ENCODE measurements at places on chromosomes 13 and 19. TPM values are rescaled to one million over a fixed set of nuclear protein-coding genes. Genes with fewer than 3 reads are reported as not detected.
A peak's percentile ranks its signal among the peaks of the same experiment; 100 is the strongest.

RXFP2 gene
- total RNA-seq: not detected

CEACAM16 gene
- not detected for total RNA-seq

ZNF526 gene
- total RNA-seq: 6.5 TPM

NLRP7 gene
- total RNA-seq: not detected

ADAMTSL5 gene
- total RNA-seq: 0.13 TPM

MVB12A gene
- total RNA-seq: 88.6 TPM

KLK3 gene
- not detected for total RNA-seq

CEACAM1 gene
- total RNA-seq: 0.03 TPM

KIR3DL1 gene
- not detected for total RNA-seq

LYL1 gene
- total RNA-seq: 0.88 TPM

DNA sequence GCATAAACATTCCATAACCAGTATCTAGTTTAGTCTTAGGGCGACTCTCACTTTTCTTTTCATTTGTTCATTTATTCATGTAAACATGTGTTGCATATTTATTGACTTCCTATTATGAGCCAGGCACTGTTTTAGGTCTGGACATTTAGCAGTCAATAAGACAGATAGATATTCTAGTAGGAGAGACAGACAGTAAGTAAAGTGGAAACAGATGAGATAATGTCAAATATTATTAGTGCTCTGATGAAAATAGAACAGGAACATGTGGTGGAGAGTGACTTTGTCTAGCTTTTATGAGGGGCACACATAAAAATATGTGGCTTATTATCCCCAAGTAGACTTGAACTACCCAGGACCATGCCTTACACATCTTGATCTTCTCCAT lies 193.0 kb downstream of the NDFIP2 start:
- no peak for DNase-seq

DNA sequence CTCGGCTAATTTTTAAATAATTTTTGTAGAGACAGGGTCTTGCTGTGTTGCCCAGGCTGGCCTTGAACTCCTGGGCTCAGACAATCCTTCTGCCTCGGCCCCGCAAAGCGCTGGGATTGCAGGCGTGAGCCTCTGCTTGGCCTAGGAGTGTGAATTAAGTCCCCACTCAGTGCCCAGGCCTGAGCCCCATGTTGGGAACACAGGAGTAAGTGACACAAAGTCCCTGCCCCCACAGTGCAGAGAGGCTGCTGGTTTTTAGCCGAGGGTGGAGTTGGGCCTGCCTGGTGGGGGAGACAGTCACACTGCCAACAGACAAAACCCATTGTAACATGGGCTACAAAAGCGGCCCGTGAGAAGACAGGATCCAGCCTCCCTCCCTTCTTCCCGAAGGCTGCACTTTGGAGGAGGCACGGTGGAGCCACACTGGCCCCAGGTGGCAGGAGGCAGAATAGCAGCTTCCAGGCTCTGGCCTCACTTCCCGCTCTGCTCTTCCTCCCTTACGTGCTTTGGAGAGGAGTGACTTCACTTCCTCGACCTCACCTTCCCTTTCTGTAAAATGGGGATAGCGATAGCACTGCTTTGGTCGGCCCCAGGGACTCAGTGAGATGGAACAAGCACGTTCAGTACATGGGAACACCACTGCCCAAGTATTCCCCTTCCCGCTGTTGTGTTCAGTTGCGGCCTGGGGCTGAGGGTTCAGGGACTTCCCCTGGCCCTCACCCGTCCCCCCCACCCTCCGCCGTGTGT lies 15.2 kb upstream of the EHD2 start:
- peak; percentile 94 for DNase-seq

DNA sequence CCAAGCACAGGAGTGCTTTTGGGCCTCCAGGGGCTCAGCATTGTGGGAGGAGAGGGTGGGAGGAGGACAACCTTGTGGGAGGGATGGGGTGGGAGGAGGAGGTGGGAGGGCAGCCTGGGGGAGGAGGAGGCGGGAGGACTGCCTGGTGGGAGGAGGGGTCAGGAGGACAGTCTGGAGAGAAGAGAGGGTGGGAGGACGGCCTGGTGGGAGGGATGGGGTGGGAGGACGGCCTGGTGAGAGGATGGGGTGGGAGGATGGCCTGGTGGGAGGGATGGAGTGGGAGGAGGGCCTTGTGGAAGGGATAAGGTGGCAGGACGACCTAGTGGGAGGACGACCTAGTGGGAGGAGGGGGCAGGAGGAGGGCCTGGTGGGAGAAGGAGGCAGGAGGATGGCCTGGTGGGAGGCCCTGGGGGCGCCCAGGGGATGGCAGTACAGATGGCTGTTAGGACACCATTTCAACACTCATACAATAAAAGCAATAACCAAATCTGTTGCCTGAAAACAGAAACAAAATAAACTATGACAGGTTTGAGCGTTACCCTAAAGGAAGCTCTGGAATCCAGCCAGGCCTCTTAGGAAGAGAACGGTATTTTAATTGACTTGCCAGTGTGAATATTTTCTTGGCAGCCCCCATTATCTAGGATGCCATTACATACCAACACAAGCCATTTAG lies 63.7 kb downstream of the CRYL1 start:
- no peak for DNase-seq

DNA sequence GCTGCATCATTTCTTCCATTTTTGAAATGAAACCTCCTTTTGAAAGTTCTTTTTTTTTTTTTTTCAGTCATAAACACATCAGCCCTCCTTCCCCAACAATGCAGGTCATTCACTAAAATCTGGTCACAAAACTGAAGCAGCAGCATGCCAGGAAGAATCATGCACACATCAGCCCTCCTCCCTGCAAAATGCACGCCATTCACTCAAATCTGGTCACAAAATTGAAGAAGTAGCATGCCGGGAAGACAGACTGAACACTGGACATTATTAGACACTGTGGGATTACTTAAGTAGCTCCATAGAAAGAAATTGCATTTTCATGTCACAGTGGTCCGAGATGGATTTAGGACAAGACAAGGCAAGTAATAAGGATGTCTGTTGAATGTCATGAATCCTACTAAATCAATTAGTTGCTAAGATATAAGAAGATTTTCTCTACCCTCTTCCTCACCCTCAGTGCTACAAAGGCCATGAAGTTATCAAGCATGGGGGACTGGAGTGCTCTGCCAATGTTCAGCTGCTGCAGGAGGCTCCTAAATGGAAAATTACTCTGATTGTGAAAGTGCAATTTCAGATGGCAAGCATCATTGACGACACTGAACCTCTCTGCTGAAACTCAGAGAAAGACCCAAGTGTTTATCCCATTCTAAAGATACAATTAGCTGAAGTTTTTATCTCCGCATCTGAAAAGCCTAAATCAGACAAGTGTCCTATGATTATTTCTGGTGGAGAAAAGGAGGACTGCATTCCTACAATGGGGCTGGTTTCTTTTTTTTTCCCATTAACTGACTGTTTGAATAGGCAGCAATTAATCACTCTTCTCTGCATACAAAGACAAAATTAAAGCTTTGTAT lies 913.2 kb downstream of the DIAPH3 start:
- DNase-seq: no peak

- DNase-seq: peak; percentile 89
Measured at GRCh38 chr19:45954156-45954555, 19.5 kb downstream of the NOVA2 start.

DNA sequence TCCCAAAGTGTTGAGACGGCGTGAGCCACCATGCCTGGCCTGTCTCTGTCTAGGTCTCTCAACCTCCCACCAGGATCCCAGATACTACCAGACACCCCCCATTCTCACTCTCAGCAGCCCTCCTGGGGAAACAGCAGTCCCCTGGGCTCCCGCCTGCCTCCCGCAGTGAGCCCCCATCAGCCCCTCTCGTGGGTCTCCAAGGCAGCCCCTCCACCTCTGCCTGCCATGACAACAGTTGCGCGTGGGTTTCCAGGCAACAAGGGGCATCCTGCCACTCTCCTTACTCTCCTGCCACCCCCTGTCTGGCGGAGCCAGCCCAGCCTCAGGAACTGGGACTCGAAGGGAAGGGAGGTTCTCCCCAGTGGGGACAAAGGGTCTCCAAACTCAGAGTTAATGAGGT lies 5.2 kb downstream of the LRRC4B start:
- DNase-seq: no peak

GRCh38 chr13:32142956-32143375 lies 111.4 kb downstream of the FRY start:
- DNase-seq: peak; percentile 50

GRCh38 chr19:15129856-15130585 lies 22.8 kb downstream of the SYDE1 start:
- DNase-seq: no peak

DNA sequence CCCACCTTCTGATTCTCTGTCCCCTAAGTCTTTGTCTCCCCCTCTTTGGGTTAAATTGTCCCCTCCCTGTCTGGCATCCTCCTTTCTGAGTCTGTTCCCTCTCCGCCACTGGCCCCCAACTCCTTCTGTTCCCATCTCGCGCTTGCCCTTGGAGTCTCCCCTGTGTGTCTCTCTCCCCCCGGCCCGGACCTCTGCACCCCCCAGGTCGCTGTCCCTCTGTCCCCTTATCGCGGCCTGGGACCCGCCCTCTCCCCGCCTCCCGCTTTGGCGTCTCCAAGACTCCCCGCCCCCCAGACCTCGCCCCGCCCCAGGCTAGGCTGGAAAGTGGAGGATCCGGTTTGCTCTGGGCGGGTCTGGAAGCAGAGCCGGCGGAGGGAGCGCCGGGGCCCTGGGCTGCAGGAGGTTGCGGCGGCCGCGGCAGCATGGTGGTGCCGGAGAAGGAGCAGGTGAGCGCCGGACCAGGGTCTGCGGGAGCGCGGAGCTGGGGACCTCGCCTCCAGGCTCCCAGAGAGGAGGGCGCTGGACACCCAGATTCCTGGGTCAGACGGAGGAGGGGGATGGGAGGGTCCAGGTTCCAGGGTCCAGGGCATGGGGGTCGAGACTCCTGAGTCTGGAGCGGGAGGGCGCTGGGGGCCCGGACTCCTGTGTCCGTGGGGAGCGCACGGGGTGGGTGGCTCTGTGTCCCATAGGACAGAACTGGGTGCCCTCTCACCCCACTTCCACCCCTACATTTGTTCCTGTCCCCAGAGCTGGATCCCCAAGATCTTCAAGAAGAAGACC lies at the start of gene TRPM4:
Gene TRPM4 (plus strand): TSS at position 348 of the 780 bp plus-strand sequence. CDS start 75 bp downstream, at position 423.
- peak; percentile 96 for DNase-seq

DNA sequence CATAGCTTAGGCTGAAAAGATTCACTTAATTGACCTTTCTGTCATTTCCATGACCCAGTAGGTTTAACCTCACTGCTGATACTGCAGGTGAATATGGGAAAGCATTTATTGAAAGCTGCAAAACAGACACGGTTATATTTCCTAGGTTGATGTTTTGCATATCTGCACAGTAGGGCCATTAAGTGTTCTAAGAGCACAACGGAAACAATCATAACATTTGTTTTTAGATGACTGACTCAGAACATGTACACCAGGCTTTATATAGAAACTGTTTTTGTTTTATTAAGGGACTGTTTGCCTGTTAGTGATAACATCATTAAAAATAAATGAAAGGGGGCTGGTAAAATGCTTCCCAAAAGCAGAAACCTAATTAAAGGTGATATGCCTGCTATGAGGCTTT lies 367.8 kb downstream of the DACH1 start:
- DNase-seq: no peak

DNA sequence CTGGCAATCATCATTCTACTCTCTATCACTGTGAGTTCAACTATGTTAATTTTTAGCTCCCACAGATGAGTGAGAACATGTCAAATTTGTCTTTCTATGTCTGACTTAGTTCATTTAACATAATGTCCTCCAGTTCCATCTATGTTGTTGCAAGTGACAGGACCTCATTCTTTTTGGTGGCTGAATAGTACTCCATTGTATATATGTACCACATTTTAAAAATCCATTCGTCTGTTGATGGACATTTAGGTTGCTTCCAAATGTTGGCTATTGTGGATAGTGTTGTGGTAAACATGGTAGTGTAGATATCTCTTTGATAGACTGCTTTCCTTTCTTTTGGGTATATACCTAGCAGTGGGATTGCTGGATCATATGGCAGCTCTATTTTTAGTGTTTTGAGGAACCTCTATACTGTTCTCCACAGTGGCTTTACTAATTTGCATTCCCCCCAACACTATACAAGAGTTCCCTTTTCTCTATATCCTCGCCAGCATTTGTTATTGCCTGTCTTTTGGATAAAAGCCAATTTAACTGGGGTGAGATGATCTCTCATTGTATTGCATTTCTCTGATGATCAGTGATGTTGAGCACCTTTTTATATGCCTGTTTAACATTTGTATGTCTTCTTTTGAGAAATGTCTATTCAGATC lies 124.1 kb downstream of the PCCA start:
- DNase-seq: no peak

GRCh38 chr13:49654011-49654410 lies 25.7 kb downstream of the ARL11 start:
- DNase-seq: no peak

DNA sequence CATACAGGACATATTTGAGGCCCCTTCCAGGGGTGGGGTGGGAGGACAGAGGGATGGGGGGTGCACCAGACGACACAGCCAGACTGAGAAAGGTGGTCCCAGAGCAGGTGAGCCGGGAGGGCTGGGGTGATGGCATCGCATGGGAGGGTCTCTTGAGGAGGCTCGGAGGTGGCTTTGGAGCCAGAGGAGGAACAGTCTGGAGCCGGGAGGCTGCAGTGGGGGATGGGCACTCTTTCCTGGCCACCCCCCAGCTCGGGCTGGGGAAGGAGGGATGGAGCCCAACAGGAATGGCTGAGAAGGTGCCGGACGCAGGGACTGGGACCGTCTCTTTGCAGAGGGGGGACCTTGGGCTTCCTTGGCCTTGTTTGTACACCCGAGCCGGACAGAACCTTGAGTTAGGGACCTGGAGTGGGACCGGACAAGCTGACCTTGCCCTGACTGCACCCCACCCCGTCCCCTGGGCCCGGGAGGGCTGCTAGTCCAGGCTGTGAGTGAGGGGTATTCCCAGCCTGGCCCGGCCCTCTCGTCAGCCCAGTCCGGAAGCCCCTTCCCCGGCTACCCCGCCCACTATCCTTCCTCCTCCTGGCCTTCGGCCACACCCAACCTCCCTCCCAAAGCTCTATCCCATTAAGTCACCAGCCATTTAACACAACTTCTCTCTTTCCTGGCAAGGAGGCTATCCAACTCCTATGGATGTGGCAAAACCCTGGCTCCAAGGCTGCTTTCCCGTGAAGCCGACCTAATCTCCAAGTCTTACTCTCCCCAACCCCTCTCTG lies 816 bp upstream of the TBXA2R start:
- DNase-seq: peak; percentile 66

GRCh38 chr13:29524176-29524575 lies 71.3 kb downstream of the SLC7A1 start:
- DNase-seq: no peak

DNA sequence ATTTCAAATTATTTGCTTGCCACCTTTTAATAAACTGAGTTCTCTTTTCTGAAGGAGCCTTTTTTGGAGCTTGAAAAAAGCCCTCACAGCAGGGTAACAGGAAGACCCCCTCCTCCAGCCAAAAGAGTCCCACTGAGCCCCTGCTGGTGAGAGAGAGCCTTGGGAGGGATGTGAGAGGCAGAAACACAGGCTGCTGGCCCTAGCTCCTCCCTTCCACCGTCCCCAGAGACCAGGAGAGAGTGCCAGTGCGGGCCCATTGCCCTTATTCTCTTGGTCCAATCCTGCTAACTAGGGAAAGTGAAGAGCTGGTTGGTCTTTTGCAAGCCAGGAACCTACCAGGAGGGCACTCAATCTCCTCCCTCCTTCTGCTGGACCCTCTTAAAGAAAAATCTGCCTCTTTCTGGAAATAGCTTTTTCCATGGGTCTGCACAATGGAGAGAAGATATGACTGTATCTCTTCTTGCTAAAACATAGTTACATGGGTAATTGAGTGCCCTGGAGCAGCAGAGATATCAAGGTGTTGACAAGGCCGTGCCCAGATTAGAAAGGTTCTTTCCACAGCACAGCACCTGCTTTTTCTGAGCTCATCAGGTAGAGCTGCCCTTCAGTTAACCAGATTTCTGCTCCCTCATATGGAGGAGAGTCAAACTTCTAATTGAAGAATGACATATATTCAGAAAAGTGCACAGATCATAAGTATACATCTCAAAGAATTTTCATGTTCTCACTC lies 113.9 kb downstream of the LRCH1 start:
- DNase-seq: peak; percentile 63

- no peak for DNase-seq
Measured at GRCh38 chr19:54172471-54173358, at the start of gene TMC4. TMC4 (minus strand) TSS chr19:54173160; CDS start chr19:54173117, 43 bp downstream.

Data from neural progenitor cell (in vitro differentiated cells).